NCI-H1694 (cell line): ENCODE measurements at places on chromosomes 7 and 10.

- DNase-seq, result no peak
These were observed 67.6 kb upstream of the GATA3 start for GRCh38 chr10:7986851-7987250.

DNA sequence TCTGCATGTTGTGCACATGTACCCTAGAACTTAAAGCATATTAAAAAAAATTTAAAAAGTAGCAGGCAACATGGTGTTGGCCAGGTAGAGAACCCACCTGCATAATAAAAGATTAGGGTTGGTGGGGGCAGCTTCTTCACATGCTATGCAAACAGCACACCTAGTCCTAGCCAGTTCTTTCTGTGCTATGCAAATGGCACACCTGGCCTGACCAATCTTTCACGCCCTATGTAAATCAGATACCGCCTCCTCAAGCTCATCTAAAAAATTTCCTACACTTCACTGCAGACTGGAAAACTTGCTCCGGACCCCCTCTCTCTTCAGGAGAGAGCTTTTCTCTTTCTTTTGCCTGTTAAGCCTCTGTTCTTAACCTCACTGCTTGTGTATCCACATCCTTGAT is 14.5 kb upstream of the PIP start:
- DNase-seq, result no peak

GRCh38 chr7:19249281-19249680 is 104.1 kb upstream of the FERD3L start:
- no peak for DNase-seq

DNA sequence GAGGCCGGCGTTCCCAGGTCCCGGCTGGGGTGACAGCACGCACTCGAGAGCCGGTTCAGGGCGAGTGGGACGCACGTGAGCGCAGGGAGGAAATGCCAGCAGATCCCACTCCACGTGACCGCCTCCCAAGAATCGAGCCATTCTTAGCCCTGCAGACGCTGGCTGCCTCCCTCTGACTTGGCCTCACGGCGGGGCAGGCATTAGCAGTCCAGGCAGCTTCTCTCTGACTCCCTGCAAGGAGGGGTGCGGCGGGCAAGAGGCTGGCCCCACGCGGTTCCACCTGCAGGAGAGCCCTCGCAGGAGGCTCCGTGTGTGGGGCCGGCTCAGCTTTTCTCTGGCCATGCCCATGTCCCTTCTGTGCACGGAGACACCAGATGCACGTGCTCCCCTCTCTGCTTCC is 10.1 kb downstream of the GPR146 start:
- no peak for DNase-seq

DNA sequence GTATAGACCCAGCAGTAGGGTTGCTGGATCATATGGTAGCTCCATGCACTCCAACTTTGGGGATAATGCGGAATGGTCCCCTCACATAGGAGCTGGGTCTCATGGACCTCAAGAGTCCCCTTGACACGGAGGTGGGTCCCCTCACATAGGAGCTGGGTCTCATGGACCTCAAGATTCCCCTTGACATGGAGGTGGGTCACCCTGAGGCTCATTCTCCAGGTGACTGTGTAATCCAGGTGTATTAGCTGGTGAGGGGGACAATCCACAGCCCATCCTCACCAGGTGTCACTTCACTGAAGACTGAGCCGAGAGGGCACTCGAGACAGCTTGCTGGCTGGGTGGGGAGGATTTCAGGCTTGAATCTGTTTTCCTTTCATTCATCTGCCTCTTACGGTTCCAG is 121.9 kb downstream of the PTPN20 start:
- DNase-seq, result no peak

GRCh38 chr7:103879411-103879810 is 110.0 kb downstream of the RELN start:
- DNase-seq, result no peak

DNA sequence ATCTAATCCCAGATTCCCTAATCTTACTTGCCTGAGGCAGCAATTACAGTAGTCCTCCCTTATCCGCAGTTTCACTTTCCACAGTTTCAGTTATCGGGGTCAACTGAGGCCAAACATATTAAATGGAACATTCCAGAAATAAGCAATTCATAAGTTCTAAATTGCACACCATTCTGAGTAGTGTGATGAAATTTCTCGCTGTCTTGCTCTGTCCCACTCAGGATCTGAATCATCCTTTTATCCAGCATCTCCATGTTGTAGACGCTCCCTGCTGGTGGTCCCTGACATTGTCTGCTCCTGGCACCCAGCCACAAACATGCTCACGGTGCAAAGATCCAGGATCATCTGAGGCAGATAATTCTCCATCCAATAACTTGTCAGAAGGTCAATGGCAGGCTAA is 128.7 kb upstream of the CXCL12 start:
- DNase-seq, result no peak

GRCh38 chr10:58412502-58412961 is 27.3 kb downstream of the TFAM start:
- DNase-seq, result no peak

DNA sequence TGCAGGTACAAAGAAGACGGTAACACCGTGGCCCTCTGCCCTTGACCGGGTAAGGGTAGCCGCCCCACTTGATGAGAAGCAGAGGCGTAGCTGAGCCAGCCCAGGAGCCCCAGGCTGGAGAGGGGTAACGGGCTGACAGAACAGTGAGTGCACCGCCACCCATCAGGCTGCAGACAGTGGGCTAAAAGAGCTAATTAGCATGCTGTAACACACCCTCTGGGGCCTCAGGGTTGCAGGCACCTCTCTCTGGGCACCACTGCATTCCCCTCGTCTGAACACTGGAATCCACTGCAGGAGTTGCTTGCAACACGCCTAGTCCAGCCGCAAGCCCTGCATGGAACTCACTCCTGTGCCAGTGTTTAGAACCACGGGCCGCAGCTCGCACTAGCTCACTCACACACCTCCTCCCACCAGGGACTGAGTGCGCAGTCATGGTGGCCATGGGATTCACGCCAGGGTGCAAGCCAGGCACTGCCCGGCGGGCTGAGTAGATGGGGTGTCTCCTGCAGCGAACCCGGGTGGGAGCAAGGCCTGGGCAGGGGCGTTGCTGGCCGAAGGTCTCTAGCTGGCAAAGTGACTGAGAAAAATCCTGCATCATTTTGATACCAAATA is 36.1 kb downstream of the AGMO start:
- no peak for DNase-seq

DNA sequence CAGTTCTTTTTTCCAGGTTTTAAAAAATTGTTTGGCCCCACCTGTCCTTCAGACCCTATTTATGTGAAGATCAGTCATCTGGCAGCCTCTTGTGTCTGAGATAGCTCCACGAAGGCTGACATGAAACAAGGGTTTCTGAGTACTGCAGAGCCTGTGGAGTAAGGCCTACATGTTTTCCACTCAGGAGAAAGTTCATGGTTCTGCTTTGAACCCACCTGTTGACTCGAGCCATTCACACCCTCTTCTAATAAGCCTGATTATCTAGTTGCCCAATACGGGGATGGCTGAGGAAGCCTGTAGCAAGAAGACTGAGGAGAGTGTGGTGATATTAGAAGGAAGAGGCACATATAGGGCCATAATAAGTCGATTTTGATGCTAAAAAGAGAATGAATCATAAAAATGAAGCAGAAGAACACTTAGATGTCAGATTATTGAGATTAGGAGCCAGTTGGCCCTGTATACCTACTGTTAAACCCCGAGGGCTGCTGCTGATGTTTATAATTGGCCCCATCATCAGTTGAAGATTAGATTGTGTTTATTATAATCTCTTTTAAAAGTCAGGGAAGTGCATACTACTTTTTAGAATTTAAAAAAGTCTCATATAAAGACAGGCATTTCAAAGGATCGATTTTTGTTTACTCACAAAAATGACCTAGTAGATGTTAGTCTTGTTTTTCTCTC is 109.4 kb downstream of the CDK14 start:
- no peak for DNase-seq

- DNase-seq, result no peak
These were observed 366.2 kb downstream of the WDR11 start for GRCh38 chr10:121217331-121217730.

- DNase-seq, result peak; percentile 88
These were observed 8.0 kb upstream of the HSPB1 start for GRCh38 chr7:76294344-76295024.

DNA sequence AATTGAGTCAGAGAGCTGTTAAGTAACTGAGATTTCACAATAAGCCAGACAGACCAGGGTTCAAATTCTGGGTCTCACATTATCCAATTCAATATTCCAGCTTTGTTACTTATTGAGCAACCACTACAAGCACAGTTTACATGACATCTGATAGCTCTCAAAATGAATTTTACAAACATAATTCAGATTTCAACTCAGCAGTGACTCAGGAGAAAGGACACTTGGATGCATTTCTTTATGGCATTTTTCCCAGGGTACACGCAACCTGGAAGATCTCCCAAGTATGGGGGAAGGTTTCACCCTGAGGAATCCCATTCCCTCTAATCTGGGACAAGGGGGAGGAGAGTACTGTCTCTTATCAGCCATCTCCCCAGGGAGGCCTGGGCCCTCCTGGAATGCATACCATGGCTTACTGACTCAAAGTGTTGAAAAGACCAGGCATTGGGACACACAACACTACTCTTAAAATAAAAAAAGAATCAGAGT is 102.4 kb downstream of the CFTR start:
- no peak for DNase-seq

- DNase-seq, result no peak
These were observed 120.9 kb upstream of the KAT6B start for GRCh38 chr10:74705358-74705980.

DNA sequence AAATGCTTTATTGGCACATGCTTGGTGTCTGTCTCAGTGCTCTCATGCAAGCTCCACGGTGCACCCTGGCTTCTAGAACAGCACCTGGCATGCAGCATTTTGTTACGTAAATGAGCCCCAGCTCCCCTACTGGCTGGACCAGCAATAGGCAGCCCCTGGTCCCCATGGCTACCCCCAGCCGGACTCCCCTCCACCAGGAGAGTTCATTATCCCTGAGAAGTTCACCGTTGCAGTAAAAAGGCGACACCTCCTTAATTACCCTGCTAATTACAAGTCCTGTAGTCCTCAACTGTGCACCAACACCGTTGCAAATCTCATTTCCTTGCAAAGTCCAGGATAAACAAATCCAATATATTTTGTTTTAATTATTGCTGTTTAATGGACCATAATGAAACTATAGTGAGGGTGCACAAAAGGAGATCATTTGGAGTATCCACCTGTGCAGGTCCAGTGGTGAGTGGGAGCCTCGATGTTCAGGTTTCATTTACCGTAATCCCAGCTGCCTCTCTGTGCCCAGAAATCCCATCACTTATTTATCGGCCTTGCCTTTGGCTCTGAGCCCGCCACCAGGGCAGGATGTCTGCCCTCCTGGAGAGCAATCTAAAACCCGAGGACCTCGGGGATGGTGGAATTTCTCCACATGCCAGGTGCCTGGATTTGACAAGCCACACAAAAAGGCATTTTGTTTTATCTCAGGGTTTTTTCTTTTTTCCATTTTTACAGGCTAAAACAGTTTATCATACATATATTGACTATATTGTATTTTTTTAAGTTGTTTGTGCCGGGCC is 12.8 kb upstream of the DRGX start:
- no peak for DNase-seq

GRCh38 chr10:118871244-118871865 is 116.6 kb upstream of the CACUL1 start:
- DNase-seq, result no peak

GRCh38 chr10:61965703-61966395 is 64.3 kb downstream of the ARID5B start:
- DNase-seq, result no peak

- no peak for DNase-seq
These were observed 128.2 kb downstream of the FGFR2 start for GRCh38 chr10:121469797-121470606.

DNA sequence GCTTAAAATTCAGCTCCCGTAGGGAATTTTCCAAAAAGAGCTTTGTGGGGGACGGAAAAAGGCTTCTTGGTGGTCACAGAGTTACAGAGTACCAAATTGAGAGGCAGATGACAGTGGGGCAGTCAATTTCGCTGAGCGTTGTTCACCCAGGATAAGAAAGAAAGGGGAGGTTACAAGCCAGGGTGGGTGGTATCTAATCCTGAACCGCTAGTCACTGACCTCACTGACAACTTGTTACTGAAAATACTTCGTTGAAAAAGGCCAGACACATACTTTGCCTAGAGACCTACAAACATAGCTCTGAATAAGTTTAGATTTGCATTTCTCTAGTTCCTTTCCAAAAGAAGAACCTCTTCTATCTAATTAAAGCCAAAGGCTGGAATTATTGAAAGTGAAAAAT is at the start of gene CTNNA3:
CTNNA3 (minus strand) TSS at position 167 of the 400 bp plus-strand sequence.
- no peak for DNase-seq

GRCh38 chr7:15749631-15750030 is 63.1 kb upstream of the MEOX2 start:
- no peak for DNase-seq

DNA sequence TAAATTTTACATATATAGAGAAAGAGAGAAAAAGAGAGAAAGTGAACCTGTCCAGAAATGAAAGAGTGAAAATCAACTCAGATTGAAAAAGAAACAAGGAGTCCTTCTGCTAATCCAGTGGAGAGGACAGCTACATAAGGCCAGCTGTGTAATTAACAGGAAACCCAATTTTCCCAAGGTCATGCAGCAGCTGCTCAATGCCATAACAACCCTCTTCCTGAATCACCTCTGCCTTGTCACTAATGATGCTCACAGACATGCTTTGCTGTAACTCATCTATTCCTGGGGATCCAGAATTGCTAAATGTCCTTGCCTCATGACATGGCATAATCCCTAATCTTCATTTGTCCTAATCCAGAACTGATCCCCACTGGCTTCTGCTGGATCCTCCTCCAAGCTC is 288.6 kb downstream of the NEBL start:
- no peak for DNase-seq

- DNase-seq, result peak; percentile 52
These were observed 169.6 kb downstream of the MTERF1 start for GRCh38 chr7:91710881-91711280.

GRCh38 chr10:119408969-119409371 is 133.5 kb downstream of the RGS10 start:
- no peak for DNase-seq

GRCh38 chr7:82167558-82168314 is 275.8 kb downstream of the CACNA2D1 start:
- no peak for DNase-seq

DNA sequence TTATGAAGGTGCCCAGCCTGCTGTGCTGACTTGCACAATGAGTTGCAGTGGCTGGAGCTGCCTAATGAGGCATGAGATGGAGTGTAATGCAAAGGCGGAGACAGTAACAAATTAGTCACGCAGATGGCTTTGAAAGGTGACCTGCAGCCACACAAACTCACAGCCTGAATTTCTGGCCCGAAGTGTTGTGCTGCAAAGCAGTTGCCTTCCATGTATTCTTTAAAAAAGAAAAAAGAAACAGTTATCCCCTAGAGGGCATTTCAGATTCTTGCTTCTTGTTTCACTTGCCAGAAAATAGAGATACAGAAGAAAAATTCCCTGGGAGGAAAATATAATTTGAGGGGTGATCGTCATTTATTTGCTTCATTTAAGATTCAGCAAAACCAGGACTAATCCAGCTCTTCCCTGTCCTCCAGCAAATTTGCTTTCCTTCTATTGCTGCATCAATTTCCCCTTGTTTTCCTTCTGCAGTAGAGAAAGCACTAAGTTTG is 239.9 kb downstream of the ADRA2A start:
- no peak for DNase-seq

GRCh38 chr10:3781468-3782145 is 3.4 kb downstream of the KLF6 start:
- no peak for DNase-seq
